ENCODE measurements at places on chromosomes 2 and 18.

DNA sequence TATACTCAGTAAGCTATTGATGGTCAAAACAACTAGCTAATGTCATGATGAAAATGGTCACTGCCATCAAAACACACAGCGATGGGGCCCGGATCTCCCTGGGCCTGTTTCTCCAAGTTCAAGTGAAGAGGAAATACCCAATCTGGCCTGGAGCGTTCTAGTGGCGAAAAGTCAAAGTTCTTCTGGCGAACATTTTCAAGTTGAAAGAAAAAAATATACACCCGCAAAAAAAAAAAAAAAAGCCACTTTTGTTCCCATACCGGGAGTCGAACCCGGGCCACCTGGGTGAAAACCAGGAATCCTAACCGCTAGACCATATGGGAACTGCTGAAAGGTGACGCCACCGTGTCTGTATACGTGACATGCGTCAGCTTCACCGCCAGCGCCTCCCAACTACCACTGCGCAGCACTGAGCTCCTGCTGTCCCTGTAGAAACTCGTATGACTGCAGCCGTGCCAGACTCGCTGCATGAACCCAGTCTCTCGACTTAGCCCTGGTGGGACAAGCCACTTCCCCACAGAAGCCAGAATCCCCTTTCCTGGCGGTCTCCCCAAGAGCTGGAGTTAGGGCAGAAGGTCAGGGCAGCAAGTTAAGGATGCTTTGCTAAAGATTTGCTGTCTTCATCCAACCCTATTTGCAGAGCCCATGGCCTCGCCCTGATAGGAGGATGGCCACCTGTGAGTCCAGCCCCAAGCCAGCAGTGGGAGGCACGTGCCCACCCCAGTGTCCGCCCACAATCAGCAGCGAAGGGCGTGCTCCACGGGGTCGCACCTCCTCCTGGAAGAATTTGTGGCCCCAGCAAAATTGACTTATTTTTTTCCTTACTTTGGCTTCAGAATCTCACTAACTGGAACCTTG is 5.6 kb upstream of the IMP4 start:
- peak; percentile 77 for DNase-seq

DNA sequence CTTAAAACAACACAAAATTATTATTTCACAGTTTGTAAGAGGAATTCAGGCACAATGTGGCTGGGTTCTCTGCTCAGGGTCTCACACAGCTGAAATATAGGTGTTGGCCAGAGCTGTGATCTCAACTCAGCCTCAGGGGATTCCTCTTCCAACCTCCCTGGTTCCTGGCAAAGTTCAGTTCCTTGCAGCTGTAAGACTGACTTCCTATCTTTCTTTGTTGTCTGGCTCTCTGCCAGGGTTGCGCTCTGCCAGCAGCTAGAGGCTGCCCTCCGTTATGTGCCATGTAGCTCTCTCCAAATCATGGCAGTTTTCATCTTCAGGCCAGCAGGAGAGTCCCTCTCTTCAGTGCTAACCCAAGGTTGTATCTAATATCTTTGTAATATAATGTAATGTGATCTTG is 272.5 kb upstream of the KCNJ3 start:
- no peak for DNase-seq

DNA sequence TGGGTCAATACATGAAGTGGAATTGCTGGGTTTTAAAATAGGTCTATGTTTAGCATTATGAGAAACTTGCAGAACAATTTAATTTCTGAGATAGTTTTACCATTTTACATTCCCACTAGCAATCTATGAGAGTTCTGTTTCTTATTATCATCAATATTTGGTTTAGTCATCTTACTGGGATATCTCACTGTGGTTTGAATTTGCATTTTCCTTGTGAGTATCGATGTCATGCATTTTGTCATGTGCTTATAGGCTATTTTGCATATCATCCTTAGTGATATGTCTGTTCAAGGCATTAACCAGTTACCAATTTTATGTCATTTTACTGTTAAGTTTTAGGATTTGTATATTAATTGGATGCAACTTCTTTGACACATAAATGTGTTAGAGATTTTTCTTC is 204.4 kb downstream of the MCFD2 start:
- DNase-seq, result no peak

DNA sequence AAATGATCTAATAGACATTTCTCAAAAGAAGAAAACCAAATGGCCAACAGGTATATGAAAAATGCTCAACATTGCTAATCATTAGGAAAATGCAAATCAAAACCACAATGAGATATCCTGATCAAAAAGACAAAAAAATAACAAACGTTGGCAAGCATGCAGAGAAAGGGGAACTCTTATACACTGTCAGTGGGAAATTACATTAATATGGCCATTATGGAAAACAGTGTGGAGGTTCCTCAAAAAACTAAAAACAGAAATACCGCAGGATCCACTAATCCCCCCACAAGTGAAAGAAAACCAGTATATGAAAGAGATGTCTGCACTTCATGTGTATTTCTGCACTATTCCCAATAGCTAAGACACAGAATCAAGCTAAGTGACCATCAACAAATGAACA is 57.7 kb upstream of the CTIF start:
- no peak for DNase-seq

DNA sequence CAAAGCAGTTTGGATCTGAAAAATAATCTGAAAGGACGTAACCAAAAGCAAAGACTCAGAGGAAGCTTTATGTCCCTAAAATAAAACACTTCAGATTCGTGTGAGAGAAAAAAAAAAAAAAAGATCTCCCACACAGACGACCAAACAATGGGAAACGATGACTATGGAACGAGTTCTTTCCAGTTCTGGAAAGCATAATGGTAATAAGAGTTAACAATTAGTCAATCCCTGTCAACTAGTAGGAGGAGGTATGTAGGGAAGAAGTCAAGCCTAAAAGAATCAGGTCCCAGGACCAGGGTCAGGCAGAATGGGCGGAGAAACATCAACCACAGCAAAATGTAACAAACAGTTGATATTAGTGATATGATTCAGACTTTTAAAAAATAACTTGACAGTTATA is 170.3 kb upstream of the SETBP1 start:
- no peak for DNase-seq
